ENCODE measurements at places on chromosomes 1 and 21.

GRCh38 chr21:34728479-34728878 lies 59.7 kb downstream of the CLIC6 start:
- no peak for DNase-seq

DNA sequence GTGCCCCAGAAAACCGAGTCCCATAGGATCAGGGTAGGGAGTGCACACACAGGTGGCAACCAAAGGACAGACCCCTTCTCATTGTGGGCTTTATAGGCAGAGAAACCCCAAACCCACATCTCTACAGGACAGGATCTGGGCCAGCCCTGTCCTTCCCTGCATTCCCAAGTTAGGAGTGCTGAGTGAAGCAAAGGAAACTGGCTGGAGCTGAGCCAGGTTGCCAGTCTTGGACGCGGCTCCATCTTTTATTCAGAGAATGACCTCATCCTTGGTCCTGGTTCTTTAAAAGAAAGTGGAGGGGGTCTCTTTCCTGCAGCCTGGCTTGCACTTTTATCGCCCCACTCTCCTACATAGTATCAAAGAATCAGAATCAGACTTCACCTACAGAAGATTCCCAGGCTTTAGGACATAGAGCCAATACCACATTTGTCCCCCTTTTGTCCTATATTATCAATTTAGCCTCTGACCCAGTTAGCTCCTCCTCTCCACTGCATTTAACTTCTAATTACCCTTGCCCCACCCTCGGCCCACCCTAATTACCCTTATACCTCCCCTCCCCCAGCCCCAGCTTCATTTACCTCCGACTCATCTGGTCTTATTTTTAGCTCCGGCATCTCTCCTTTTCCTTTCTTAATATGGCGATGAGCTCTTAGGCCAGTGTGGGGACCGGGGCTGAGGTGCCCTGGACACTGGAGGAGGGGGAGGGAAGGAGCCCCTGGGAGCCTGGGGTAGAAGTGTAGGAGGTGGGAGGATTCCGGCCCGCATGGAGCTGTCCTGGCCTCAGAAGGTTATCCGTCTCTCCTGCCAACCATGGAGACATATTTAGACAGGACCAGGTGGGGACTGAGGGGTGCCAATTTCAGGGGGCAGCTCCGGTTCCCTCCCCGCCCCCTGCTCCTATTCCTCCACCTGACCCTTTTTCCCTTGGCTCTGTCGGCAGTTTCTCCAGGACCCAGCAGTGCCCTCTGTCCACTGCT lies at the start of gene CASQ1:
Gene CASQ1 (plus strand): TSS at position 927 of the 977 bp plus-strand sequence. CDS start 177 bp downstream, outside the sequence.
- no peak for DNase-seq

DNA sequence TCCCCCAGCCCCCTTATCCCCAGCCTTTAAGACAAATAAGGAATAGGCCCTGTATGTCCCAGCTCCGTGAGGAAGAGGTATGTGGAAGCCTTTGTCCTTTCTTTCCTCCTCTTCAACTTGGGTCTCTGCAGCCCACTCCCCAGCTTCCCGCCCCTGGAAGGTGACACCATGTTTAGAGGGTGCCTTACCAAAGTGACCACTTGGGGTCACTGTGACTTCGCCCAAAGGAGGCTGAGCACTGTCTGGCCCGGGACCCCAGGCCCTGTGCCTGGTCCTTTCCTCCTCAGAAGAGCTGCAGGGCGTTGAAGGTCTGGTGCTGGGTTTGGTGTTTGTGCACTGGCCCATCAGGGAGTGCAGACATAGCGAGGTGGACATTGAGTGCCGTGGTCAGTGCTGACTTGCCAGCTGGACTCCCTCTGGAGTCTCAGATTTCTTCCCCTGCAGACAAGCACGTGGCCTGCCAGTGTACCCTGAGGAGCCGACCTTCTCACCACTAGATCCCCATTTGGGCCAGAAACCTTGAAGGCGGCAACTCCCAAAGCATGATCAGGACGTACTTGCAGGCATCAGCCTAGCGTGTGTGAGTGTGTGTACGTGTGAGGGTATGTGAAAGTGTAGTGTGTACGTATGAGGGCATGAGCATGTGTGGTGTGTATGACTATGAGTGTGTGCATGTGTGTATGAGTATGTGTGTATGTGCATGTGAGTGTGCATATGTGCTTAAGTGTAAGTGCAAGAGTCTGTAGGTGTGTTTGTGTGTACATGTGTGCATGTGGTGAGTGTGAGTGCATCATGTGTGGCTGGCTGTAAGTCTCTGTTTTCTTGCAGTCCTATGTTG lies 181.4 kb upstream of the KIAA0040 start:
- peak; percentile 74 for DNase-seq

GRCh38 chr1:208047476-208047934 lies 136.6 kb upstream of the CD34 start:
- no peak for DNase-seq

GRCh38 chr1:215887627-215888026 lies 320.5 kb downstream of the KCTD3 start:
- no peak for DNase-seq

GRCh38 chr1:201921952-201922558 lies 24.3 kb downstream of the LMOD1 start:
- DNase-seq = no peak

GRCh38 chr1:224769452-224770335 lies 153.6 kb downstream of the CNIH3 start:
- no peak for DNase-seq

- no peak for DNase-seq
Measured at GRCh38 chr1:176364236-176364905, 98.6 kb upstream of the PAPPA2 start.

- no peak for DNase-seq
Measured at GRCh38 chr1:7401814-7402547, 369.1 kb upstream of the VAMP3 start.

- no peak for DNase-seq
Measured at GRCh38 chr1:231883382-231883781, 256.8 kb downstream of the DISC1 start.

DNA sequence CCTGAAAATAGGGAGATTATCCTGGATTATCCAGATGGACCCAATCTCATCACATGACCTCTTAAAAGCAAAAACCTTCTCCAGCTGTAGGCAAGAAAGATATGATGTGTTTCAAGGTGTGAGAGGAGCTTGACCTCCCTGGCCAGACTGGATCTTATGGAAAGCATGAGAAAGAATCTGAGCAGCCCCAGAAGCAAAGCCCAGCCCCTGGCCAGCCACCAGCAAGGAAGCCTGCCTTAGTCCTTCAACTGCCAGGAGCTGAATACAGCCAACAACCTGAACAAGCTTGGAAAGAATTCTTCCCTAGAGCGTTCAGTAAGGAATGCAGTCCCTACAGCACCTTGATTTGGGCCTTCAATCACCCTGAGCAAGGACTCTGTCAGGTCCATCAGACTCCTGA lies 375.0 kb upstream of the CHRM3 start:
- no peak for DNase-seq

DNA sequence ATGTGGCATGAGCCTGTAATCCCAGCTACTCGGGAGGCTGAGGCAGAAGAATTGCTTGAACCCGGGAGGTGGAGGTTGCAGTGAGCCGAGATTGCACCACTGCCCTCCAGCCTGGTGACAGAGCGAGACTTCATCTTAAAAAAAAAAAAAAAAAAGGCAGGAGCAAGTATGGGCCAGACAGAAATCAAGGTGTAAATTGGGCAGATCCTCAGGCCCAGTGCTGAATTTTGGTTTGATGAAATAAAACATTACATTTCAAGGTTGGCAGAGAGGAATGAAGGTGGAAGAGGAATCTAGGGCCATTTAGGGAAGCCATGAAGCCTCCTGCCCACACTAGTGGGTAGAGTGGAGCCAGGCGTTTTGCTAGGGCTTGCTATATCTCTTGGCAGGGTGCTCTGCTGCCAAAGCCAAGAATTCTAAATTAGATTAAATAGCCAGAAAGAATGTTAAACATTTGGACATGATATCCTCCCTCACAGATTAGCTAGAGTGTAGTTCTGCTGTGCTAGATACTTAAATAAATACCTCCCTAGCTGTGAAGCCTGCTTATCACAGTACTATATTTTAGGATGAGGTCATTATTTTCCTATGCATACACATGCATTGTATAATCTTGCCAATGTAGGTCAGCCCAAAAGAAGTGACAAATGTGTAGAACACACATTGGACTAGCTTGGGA lies 16.6 kb upstream of the LGALS8 start:
- DNase-seq = no peak

DNA sequence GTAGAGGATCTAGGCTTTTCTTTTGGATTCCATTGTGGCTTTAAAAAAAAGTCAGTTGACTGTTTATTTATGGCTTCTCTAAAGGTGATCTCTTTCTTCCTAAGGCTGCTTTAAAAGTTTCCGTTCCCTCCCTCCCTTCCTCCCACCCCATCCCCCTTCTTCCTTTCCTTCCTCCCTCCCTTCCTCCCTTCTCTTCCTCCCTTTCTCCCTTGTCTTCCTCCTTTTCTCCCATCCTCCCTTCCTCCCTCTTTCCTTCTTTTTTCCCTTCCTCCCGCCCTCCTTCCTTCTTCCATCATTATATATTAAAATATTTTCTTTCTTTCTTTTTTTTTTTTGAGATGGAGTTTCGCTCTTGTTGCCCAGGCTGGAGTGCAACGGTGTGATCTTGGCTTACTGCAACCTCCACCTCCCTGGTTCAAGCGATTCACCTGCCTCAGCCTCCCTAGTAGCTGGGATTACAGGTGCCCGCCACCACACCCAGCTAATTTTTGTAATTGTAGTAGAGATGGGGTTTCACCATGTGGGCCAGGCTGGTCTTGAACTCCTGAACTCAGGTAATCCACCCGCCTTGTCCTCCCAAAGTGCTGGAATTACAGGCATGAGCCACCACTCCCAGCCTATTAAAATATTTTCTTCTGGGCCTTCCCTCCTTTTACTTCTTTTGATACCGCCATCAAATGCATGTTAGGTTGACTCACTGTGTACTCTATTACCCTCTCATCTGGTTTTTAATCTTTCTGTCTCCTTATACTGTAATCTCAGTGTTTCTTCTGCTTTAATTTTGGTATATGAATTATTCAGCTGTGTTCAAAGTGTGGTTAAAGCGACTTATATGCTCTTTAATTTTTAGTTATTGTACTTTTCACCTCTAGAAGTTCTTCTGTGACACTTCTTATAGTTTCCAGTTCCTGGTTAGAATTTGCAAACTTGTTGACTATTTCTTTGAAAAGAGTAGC lies 59.2 kb upstream of the ATP5PO start:
- no peak for DNase-seq

GRCh38 chr1:21763694-21764419 lies 19.1 kb downstream of the USP48 start:
- no peak for DNase-seq

- DNase-seq = peak; percentile 52
Measured at GRCh38 chr1:41812051-41812450, 106.7 kb downstream of the HIVEP3 start.

DNA sequence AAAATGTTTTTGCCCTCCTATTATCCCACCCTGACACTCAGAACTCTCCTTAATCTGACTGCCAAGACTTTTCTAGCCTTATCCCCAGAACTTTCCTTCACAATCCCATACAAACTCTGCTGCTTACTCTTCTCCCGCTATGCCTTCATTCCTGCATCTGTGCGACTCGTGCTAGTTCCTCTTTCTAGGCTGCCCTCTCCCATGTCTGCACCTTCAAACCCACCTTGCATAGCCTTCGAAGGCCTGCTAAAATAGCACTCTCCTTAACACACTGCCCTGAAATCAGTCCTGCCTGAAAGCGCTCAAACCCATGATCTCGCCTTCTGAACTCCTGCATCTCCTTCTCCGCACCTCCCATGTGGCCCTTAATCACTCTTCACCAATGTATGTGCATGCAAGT lies 2.5 kb upstream of the NCF2 start:
- no peak for DNase-seq

DNA sequence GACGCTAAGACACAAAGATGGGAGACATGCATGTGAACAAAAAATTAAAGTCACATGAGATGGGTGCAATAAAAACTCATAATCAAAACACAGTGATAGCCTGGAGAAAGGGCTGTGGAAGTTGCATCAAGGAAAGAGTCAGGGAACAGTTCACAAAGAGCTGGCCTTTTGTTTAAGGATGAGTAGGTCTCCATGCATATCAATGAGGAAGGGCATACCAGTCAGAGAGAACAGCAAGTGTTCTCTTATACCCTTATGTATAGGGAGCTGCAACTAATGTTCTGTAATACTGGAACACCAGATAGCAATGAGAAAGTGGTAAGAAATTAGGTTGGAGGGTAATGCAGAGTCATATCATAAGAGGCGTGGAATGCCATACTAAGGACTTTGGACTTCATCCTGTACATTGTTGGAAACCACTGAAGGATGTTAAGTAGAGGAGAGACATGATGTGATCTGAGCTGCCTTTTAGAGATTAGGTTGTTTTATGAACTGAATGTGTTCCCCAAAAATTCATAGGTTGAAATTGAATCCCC lies 46.7 kb upstream of the SAMD13 start:
- DNase-seq = no peak

GRCh38 chr1:183773482-183774274 lies 31.2 kb upstream of the RGL1 start:
- DNase-seq = no peak

- DNase-seq = no peak
Measured at GRCh38 chr1:34918977-34919561, 10.4 kb downstream of the DLGAP3 start.

DNA sequence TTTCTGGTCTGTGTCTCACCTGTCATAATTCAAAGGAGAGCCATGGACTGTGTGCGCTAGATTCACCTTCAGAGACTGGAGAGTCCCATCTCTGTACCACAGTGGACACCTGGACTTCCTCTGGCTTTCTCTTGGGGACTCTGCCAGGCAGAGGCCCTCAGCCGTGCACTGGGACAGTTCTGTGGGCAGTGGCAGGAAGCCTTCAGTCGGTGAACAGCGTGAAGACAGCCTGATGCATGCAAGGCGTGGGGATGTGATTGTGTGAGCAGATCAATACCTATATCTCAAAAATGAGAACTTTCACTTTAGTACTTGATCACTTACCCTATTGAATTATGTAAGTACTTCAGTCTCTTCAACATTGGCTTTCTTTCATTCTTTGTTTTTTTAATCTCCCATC lies 245.3 kb downstream of the DISC1 start:
- DNase-seq = no peak

DNA sequence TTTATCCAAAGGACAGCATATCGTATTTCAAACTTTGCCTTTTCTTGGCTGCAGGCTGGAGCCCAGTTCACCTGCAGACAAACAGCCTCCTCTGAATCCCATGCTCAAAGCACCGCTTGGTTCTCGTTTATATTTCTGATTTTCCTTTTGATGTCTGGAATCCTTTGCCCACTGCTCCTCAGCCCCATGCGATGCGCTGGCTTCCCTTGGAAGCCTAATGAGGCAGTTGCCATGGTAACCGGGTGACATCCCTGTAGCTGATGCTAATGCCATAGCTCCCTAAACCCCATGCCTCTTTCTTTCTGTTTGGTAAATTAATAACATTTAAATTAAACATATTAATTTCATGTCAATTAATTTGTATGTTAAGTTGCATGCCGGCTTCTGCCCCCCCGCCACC lies 327.1 kb downstream of the PRDM2 start:
- no peak for DNase-seq

GRCh38 chr21:34695434-34695833 lies 26.6 kb downstream of the CLIC6 start:
- DNase-seq = no peak

GRCh38 chr21:29487154-29487553 lies 188.4 kb downstream of the BACH1 start:
- no peak for DNase-seq

DNA sequence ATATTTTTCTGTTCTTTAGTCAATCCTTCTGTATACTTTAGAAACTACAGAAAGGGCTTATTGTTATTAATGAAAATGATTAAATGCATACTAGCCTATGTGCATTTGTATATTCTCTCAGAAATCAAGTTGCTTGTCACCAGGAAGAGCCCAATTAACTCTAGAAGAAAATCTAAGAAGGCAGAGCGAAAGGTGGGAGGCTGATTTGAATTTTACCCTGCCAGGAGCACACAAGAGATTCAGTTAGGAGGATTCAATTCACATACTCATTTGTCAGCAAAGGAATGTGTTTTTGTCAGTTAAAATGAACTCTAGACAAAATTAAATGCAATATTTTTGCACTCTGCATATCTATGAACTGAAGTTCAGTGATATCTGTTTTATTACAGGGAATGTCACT lies 411.8 kb downstream of the KCNT2 start:
- DNase-seq = no peak
